ENCODE measurements at places on chromosomes 12 and 14. TPM values are rescaled to one million over a fixed set of nuclear protein-coding genes. Genes with fewer than 3 reads are reported as not detected.

MANSC4 gene
- not detected for total RNA-seq

SLC39A2 gene
- not detected for total RNA-seq

GRCh38 chr12:111193496-111193895, 175.4 kb downstream of the PHETA1 start:
- no peak overlapping the region for H3K27ac ChIP-seq
- no peaks in the 10 kb centered on the region for H3K36me3 ChIP-seq
- no peak for DNase-seq
- no peak overlapping the region for H3K4me3 ChIP-seq
- H3K27me3 ChIP-seq, result no peaks in the 10 kb centered on the region

SMIM41 gene
- total RNA-seq, result not detected

HOMEZ gene
- 6.2 TPM for total RNA-seq

DNA sequence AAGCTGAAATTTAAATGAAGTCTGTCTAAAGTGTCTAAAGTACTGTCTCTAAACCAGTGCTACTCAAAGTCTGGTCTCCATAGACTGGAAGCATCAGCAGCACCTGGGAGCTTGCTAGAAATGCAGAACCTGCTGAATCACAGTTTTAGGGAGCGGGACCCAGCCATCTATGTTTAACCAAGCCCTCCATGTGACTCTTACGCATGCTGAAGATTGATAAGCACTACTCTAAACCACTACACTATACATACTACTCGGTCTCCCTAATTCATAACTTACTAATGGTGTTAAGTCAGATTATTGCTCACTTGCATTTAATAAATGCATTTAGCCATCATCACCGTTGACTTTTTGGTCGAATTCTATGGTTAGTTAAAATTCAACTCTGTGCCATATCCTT, 88.8 kb downstream of the SLC25A21 start:
- no peaks in the 10 kb centered on the region for H3K36me3 ChIP-seq
- DNase-seq, result no peak
- H3K4me3 ChIP-seq, result no peak overlapping the region
- H3K27me3 ChIP-seq, result no peaks in the 10 kb centered on the region

DNA sequence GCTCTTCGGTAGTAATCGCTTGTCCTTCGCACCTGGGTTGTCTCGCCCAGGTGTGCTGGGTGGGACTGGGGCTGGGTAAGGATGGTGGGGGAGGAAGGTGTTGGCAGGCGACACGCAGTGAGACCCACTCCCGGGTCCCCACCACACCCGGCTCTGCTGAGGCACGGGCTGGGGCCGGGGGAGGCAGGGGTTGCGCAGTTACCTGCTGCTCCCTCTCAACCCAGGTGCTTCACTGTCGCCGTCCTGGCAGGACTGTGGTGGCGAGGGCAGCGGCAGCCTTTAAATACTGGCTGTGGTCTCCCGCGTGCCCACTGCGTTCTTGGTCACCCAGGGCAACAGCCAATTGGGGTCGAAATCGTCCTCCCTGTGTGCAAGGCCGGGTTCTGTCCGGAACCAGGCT, at the start of gene CCER1:
Gene CCER1 (minus strand): TSS at position 256 of the 400 bp plus-strand sequence. CDS start 434 bp downstream, outside the sequence.
- no peak within 1 kb of the TSS for H3K4me3 ChIP-seq
- H3K4me1 ChIP-seq, result no peaks in the 10 kb centered on the region
- DNase-seq, result no peak

Data from H9 (cell line).